ENCODE measurements at places on chromosomes 3 and 15.

DNA sequence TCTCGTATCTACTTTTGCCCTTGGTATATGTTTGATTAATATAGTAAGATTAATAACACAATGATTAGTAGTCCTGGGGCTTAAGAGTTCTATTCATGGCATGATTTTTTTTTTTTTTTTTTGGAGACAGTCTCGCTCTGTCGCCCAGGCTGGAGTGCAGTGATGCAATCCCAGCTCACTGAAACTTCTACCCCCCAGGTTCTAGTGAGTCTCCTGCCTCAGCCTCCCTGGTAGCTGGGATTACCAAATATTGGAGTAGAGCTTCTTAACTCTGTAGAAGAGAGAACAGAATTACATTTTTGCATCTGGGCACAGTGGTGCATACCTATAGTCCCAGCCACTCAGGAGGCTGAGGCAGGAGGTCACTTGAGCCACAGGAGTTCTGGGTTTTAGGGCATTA, 58.9 kb downstream of the RAB7A start:
- DNase-seq, result no peak

DNA sequence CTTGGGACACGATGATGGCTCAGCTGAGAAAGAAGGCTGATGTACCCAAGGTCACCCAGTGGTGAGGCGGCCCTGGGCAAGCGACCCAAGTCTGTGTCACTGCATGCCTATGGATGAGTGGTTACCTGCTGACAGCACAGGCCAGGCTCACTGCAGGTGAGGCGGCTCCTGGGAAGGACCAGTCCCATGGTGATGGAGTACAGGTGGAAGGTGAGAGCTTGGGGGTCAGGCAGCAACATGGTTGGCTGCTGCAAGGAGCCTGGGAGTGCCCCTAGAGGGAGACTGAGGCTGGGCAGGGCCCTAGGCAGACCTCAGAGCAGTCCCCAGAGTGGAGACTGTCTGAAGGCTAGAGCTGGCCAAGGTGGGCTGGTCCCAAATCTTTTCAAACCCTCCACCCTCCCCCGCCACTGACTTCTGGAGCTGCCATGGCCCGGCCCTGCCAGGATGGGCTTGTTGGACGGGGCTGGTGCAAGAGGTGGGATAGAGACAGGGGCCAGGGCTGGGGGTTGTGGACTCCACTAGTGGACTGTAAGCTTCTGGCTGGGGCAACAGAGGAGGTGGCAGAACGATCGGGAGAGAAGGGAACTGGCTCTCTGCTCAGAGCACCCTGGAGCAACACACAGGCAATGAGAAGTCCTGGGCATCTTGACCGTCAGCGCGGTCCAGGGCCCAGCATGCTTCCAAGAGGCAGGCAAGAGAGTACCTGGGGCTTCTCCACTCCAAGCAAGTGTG, 72.5 kb upstream of the SLC6A11 start:
- DNase-seq, result no peak

- DNase-seq, result no peak
Measured at GRCh38 chr3:28317438-28318022, 31.0 kb upstream of the ZCWPW2 start.

- no peak for DNase-seq
Measured at GRCh38 chr15:25136119-25136518, 181.3 kb downstream of the SNRPN start.

DNA sequence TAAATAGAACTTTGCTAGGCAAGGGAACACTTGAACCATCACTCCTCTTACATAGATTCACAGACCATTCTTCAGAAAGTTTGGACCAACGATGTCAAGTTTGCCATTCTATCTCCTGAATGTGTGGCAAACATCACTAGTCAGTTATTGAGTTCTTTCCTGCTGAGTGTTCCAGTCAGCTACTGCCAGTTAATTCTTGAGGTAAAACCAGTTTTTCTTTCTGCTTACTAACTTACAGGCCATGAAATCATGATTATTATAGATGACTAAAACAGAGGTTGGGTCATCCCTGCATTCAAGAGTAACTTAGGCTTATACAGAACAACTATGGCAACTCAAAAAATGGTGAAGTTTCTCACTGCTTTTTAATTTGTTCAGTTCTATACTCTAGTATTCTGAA, 88.2 kb downstream of the AP4E1 start:
- no peak for DNase-seq

GRCh38 chr3:9311228-9311627, 51.6 kb upstream of the THUMPD3 start:
- DNase-seq, result no peak
